ENCODE measurements at places on chromosomes 6 and 20.

GRCh38 chr6:108693430-108694154 is 132.9 kb downstream of the FOXO3 start:
- no peak for DNase-seq

- no peak for DNase-seq
Measured at GRCh38 chr20:50048420-50049166, 64.4 kb downstream of the UBE2V1 start.

GRCh38 chr6:53795340-53795701 is 516 bp downstream of the LRRC1 start:
- no peak for DNase-seq

GRCh38 chr6:80227545-80228105 is 121.2 kb downstream of the BCKDHB start:
- DNase-seq: no peak

DNA sequence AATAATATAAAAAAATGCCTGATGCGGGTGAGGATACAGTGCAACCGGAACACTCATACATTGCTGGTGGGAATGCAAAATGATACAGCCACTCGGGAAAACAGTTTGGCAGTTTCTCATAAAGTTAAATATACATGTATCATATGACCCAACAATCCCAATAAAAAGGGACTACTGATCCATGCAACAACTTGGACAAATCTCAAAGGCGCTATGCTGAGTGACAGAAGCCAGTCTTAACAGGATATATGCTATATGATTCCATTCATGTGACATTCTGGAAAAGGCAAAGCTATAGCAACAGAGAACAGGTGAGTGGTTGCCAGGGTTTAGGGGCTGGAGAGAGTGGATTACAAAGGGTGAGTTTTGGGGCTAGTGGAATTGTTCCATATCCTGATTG is 170.2 kb upstream of the MLN start:
- no peak for DNase-seq

DNA sequence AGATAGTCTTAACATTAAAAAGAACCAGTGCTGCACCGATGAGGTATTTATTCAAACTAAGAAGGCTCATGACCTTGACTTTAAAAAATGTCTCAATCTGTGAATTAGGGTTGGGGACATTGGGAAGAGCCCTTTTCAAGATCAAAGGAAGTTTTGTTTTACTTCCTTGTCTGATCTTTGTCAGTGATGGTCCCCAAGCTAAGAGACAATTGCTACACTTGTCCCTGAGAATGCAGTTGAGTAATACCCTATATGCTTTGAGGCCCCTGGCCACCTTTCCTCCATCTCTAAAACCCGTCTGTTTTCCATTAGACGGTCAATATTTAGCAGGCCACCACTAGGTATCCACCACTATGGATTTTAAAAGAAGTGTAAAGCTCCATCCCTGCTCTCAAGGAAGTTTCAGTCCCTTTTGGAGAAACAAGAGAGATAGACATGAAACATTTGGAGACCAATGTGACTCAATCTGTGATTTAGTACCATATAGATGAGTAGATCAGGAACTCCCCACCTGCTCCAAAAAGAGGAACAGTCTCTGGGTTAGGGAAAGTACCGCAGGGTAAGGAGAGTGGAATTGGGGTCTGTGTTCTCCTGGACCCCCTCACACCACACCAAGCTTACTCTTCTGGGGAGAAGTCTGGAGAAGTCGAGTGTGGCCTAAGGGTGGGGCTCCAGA is 99.1 kb upstream of the ISM1 start:
- DNase-seq: no peak

DNA sequence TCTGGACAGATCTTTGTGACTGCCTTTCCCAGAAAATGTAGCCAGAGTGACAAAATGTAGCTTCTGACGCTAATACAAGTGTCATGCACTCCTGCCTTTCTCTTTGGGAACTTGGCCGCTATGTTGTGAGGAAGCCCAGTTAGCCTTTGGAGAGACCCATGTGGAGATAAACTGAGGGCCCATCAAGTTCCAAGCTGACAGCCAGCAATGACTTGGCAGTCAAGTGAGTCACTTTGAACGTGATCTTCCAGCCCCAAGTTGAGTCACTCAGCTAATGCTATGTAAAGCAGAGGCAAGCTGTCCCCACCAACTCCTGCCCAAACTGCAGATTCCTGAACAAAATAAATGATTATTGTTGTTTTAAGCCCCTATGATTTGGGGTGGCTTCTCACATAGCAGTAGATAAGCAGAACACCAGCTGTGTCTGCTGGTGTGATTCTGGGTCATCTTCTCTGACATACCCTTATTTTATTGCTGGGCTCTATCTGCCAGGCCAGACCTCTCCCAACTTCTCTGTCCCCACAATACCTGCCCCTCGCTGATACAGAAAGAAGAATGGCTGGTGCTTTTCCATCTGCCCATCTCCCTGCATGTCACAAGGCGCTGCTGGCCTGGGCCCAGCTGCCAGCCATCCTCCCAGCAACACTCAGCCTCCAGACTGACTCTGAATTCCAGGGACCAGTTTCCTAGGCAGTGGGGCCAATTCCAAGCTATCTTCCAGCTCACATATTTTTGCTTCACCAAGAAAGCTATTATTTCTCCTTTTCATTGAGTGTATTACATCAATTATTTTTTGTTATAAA is 274.8 kb downstream of the LRFN2 start:
- no peak for DNase-seq

GRCh38 chr6:98797217-98797994 is 37.0 kb upstream of the POU3F2 start:
- no peak for DNase-seq

GRCh38 chr6:24307881-24308280 is 50.0 kb downstream of the DCDC2 start:
- DNase-seq: no peak

Measured in NCI-H1930 (cell line).